Omental fat pad (tissue), 4 donors: ENCODE measurements at places on chromosomes 7 and 10. TPM values are rescaled to one million over a fixed set of nuclear protein-coding genes. Genes with fewer than 3 reads are reported as not detected.

RASA4B gene
- total RNA-seq = 9.1 TPM

EBLN1 gene
- not detected for total RNA-seq

MSS51 gene
- 2.4 TPM for total RNA-seq

PNLIPRP2 gene
- total RNA-seq = not detected

HECTD2 gene
- 18.0 TPM for total RNA-seq

HPSE2 gene
- 0.44 TPM for total RNA-seq

ADRB1 gene
- total RNA-seq = 7.9 TPM

NODAL gene
- total RNA-seq = not detected

SFXN2 gene
- 4.3 TPM for total RNA-seq

ZNF511 gene
- total RNA-seq = 24.2 TPM

MUC12 gene
- total RNA-seq = not detected

- DNase-seq = no peak
Observed at GRCh38 chr10:69614130-69614529, 15.9 kb upstream of the FAM241B start.

GRCh38 chr7:94511718-94512117, 2.1 kb downstream of the CASD1 start:
- DNase-seq = no peak

DNA sequence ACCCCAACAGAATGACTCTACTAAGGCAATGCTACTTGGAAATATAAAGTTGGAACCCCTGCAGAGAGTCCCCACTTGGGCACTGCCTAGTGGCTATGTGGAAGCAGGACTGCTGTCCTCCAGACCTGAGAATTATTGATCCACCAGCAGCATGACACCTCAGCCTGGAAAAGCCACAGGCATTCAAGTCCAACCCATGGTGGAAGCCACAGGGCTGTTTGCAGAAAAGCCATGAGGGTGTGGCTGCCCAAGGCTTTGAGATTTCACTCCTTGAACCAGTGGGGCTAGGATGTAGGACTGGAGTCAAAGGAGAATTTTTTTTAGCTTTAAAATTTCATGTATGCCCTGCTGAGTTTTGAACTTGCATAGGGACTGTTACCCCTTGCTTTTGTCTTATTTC, 13.6 kb upstream of the GHRHR start:
- no peak for DNase-seq

DNA sequence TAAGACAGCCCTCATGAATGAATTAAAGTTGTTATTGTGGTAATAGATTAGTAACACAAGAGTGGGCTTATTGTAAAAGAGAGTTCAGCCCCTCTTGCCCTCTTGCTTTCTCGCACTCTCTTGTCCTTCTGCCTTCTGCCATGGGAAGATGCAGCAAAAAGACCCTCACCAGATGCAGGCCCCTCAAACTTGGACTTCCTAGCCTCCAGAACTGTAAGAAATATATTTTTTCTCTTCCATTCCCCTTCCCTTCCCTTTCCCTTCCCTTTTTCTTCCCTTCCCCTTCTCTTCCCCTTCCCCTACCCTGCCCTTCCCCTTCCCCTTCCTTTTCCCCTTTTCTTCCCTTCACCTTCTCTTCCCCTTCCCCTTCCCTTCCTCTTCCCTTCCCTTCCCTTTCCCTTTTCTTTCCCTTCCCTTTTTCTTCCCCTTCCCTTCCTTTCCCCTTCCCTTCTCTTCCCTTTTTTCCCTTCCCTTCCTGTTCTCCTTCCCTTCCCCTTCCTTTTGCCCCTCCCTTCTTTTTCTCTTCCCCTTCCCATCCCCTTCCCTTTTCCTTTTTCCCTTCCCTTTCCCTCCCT, 55.6 kb upstream of the TMEM248 start:
- no peak for DNase-seq

GRCh38 chr7:25595996-25596395, 367.7 kb upstream of the NPVF start:
- DNase-seq = no peak

DNA sequence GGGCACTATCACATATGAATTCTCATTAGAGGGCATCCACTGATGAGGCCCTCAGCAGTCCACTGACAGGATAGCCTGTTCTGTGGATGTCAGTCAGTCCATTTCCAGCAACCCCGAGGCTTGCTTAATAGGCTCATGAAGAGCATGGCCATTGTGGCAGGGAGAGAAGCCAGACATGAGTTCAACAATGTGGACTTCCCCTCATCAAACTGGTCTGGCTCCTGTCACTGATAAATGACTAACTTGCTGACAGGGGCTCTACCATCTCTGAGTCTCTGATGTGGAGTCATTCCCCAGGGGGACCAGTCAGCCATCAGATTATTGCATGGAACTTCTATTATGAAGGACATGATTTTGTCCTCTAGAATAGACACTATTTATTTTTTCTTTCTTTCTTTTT, 19.8 kb upstream of the TRIL start:
- no peak for DNase-seq

- DNase-seq = no peak
Observed at GRCh38 chr7:133703547-133703946, 423.6 kb upstream of the LRGUK start.

- DNase-seq = no peak
Observed at GRCh38 chr7:99389772-99390171, 15.2 kb downstream of the ARPC1B start.

DNA sequence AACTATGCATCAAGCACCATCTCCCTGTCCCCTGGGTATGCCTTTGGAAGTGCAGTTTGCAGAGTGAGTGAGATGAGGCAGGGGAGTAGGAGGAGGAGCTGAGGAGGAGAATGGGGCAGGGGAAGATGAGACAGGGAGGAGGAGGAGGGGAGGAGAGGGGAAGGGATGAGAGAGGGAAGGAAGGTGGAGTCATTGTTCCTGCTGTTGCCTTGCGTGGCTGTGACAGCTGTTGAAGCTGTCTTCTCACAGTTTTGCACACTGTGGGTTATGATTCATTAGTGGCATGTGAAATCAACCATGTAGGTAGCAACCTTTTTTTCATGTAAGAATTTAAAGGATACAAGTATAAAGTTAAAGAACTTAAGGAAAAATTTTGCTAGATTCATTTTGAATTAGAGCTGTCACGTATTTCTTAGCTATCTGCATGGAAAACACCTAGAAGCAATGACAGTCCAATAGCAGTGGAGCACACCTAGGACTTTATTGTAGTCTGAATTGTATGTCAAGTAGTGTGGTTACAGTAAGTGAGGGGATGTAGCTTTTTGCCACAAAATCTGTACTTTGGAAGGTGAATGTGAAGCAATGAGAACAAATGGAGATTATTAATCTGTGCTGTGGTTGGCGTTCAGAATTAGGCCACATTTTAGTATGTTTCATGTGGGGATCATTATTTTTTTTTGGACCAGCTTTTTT, 21.7 kb downstream of the CCM2 start:
- no peak for DNase-seq

DNA sequence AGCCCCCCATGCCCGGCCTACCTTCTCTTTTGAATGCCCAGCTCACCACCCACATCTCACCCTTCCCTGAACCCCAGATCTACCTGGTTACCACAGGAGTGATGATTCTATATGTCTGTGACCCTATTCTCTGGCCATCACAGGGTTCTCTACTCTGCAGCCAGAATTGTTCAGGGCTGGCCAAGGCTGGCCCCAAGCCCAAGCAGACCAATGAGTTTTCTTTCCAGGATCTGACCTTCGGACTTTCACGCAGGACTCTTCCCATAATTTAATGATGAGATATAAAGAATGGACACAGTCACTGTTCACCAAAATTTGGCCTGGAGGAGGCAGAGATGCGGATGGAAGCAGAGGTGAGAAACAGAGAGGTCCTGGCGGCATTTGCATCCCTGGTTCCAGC, 72.6 kb downstream of the PIP4K2A start:
- no peak for DNase-seq

- no peak for DNase-seq
Observed at GRCh38 chr7:13240349-13240748, 552.9 kb downstream of the ARL4A start.

- DNase-seq = no peak
Observed at GRCh38 chr10:72310636-72311035, 36.9 kb downstream of the DDIT4 start.

DNA sequence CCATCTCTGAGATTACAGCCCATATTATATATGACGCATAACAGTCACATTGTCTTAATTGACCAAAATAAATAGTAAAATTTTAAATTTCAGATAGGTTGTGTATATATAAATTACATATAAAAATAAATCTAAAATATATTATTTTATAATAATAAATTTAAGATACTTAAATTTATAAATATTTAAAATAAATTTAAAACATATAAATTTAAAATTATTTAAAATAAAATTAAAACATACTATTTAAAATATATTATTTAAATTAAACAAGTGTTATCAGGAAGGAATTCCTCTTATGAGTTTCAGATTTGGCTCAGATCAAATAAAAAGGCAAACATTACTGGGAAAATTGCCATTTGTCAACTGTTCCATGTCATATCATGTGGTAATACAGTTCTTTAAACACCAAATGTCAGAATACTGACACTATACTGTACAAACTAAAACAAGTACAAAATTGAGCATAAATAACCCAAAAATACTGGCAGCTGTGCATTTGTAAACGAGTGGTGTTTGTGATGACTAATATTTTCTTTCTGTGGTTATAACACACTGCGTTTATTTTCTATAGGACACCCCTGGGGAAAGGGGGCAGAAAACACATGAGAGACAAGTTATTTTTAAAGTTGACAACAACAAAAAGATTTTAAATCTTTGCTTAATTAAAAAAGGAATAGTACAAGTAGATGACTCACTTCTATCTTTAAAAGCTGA, 71.3 kb upstream of the DGKB start:
- DNase-seq = no peak

GRCh38 chr10:1709161-1709560, 28.2 kb downstream of the ADARB2 start:
- DNase-seq = no peak

GRCh38 chr10:19815731-19816410, 361 bp upstream of the PLXDC2 start:
- DNase-seq = no peak

DNA sequence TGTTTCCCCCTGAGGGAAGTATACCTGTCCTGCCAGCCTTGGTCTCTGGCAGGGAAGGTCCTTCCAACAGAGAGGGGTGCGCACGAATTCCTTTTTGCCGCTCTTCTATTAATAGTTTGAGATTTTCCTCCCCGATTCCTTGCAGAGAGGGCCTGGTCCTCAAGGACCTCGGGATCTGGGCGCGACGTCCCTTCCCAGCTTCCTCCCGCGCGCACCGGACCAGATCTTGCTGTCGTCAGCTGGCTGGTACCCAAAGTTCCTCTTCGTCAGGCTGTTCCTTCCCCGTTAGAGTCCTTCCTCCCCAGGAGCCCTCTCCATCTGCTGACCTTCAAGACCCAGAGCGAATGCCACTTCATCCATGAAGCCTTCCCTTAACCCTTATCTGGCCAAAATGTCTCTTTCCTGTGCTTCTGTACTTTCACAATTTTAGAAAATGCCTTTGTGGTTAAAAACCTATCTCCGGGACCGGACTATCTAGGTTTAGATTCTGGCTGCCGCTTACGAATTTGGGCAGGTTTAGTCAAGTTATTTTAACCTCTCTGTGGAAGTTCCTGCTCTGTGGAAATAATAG, 851 bp upstream of the GOT1 start:
- peak; percentile 36 for DNase-seq

DNA sequence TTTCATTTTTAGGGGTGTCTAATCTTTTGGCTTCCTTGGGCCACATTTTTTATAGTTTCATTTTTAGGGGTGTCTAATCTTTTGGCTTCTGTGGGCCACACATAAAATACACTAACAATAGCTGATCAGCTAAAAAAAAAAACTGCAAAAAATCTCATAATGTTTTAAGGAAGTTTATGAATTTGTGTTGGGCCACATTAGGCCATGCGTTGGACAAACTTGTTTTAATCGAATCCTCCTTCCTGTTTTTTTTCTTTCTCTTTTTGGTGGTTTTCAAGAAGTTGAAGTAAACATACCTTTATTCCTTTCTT, 37.4 kb downstream of the ZNRF2 start:
- DNase-seq = no peak

DNA sequence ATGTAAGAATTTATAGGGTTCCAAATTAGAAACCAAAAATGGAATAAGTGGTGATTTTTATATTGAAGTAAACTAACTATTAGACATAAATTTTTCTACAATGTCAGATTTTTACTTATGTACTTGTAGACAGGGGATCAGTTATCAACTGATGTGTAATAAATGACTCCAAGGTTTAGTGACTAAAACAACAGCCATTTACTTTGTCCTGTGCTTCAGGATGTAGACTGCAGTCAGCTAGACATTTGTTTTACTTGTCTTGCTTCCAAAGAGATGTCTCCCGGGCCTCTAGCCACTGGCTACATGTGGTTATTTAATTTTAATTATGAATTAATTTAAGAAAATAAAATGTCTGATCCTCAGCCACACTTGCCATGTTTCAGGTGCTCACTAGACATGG, 249.7 kb upstream of the IGFBP3 start:
- no peak for DNase-seq

- no peak for DNase-seq
Observed at GRCh38 chr10:92452313-92452712, 121.6 kb downstream of the IDE start.

DNA sequence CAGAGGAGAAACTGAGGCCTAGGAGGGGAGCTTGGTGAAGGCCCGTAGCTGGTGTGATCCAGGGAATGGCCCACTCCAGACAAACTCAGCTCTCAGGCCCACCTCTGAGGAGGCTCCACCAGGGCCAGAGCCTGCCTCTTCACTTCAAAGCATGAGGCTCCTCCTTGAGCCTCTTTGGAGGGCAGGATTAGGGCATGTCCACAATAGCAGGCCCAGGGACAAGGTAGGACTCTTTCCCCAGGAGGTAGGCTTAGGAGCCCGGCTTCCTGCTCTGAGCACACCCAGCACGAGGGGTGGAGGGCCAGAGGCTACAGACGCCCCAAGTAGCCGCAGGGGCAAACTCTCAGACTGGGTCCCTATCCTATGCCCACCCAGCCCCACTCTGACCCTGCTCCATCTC, 164.6 kb upstream of the ZMIZ1 start:
- DNase-seq = no peak

DNA sequence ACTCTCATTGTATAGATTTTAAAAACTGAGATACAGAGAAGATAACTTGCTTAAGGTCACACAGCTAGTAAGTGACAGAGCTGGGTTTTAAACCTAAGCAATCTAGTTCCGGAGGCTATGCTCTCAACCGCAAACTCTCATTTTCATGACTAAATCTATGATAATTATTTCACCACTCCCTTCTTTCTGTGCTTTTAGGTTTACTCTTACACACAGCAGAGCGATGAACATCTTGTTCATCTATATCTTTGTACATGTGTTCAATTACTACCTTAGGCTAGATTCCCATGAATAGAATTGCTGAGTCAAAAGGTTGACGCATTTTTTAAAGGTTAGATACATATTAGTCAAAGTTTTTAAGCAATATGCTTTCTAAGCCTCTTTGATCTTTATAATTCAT, 154.8 kb downstream of the CHN2 start:
- no peak for DNase-seq

- no peak for DNase-seq
Observed at GRCh38 chr7:119703895-119704294, 569.1 kb upstream of the KCND2 start.

DNA sequence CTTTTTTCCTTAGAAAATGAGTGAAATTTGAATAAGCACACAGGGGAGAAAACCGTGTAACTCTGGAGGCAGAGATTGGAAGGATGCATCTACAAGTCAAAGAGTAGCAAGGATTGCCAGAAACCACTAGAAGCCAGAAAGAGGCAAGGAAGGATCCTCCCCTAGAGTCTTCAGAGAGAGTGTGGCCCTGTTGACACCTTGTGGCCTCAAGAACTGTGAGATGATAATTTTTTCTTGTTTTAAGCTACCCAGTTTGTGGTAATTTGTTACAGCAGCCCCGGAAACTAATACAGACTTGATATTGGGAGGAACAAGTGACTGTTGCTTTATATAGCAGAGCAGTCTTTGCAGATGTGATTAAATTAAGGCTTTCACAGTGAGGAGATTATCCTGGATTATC, 3.6 kb upstream of the GIMAP7 start:
- no peak for DNase-seq

GRCh38 chr7:981793-982510, 1.0 kb upstream of the CYP2W1 start:
- DNase-seq = no peak
